ENCODE measurements at places on chromosomes 3 and 15. TPM values are rescaled to one million over a fixed set of nuclear protein-coding genes. Genes with fewer than 3 reads are reported as not detected.

- H3K27ac ChIP-seq: no peak overlapping the region
- no peaks in the 10 kb centered on the region for H3K4me1 ChIP-seq
- no peak overlapping the region for H3K4me3 ChIP-seq
- no peaks in the 10 kb centered on the region for H3K36me3 ChIP-seq
Observed at GRCh38 chr3:142615171-142615570, 19.0 kb downstream of the PLS1 start.

RBP2 gene
- not detected for total RNA-seq

DNA sequence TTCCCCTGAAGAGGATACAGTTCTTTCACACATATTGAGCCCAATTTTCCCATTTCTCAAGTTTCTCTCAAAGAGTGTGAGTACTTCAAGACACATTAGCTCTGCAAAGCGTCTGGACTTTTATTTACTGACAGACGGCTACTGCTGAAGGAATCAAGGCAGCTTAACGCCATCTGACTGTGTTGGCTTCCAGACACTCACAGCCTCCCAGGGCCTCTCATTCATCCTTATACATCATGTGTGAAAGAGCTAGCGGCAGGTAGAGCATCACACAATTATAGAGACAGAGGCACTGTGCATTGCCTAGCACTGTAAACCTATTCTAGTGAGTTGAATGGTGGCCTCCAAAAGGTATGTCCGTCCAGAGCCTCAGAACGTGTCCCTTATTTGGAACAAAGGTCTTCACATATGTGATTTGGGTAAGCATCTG, 284.1 kb upstream of the STT3B start:
- DNase-seq: no peak
- no peak overlapping the region for H3K27ac ChIP-seq
- H3K36me3 ChIP-seq: no peaks in the 10 kb centered on the region
- H3K4me1 ChIP-seq: no peaks in the 10 kb centered on the region
- H3K4me3 ChIP-seq: no peak overlapping the region

GRCh38 chr3:125119752-125120378, 64.1 kb upstream of the HEG1 start:
- no peak overlapping the region for H3K4me3 ChIP-seq
- H3K27ac ChIP-seq: no peak overlapping the region
- H3K4me1 ChIP-seq: peaks cover 21% of the 10 kb centered on the region

GRCh38 chr3:127053026-127053425, 70.1 kb downstream of the PLXNA1 start:
- H3K27me3 ChIP-seq: no peaks in the 10 kb centered on the region
- H3K4me3 ChIP-seq: no peak overlapping the region
- H3K27ac ChIP-seq: no peak overlapping the region
- no peak for DNase-seq
- H3K36me3 ChIP-seq: no peaks in the 10 kb centered on the region

GRCh38 chr3:17672506-17672905, 69.9 kb downstream of the TBC1D5 start:
- no peaks in the 10 kb centered on the region for H3K27me3 ChIP-seq
- H3K27ac ChIP-seq: no peak overlapping the region

TERC gene
- total RNA-seq: 2.1 TPM

OR5K2 gene
- not detected for total RNA-seq

GRCh38 chr3:151584566-151584965, 123.7 kb upstream of the IGSF10 start:
- no peaks in the 10 kb centered on the region for H3K27me3 ChIP-seq
- DNase-seq: no peak
- no peak overlapping the region for H3K4me3 ChIP-seq
- no peaks in the 10 kb centered on the region for H3K4me1 ChIP-seq
- H3K36me3 ChIP-seq: no peaks in the 10 kb centered on the region

GRCh38 chr15:43423793-43424192, 52.9 kb downstream of the TUBGCP4 start:
- no peak for DNase-seq
- no peaks in the 10 kb centered on the region for H3K4me1 ChIP-seq
- peaks cover 2% of the 10 kb centered on the region for H3K36me3 ChIP-seq
- no peaks in the 10 kb centered on the region for H3K27me3 ChIP-seq

DNA sequence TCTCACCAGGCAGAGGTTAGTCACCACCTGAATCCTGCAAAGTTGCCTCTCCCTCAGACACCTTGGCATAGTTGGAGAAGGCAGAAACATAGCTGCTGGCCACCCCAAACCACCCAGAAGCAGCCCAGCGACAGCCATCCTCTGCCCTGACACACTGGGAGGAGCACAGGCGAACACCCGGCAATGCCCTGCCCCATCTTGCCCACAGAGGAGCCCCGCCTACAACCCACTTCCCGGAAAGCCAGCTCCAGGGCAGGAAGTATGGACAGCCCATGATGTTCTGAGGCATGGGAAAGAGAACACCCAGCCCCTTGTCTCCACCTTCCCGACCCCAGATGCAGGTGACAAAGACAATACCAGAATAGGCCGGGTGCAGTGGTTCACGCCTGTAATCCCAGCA, 12.6 kb upstream of the SHISA5 start:
- no peak overlapping the region for H3K27ac ChIP-seq
- H3K4me3 ChIP-seq: no peak overlapping the region
- DNase-seq: no peak
- H3K36me3 ChIP-seq: no peaks in the 10 kb centered on the region

GRCh38 chr3:100169201-100169920, 55.1 kb upstream of the FILIP1L start:
- no peak overlapping the region for H3K4me3 ChIP-seq
- H3K4me1 ChIP-seq: no peaks in the 10 kb centered on the region
- H3K27me3 ChIP-seq: no peaks in the 10 kb centered on the region

GRCh38 chr3:31876331-31876730, 104.7 kb downstream of the OSBPL10 start:
- peaks cover 2% of the 10 kb centered on the region for H3K36me3 ChIP-seq
- H3K4me1 ChIP-seq: no peaks in the 10 kb centered on the region
- H3K4me3 ChIP-seq: no peak overlapping the region

- H3K4me1 ChIP-seq: no peaks in the 10 kb centered on the region
- DNase-seq: no peak
- H3K27me3 ChIP-seq: no peaks in the 10 kb centered on the region
- H3K36me3 ChIP-seq: no peaks in the 10 kb centered on the region
- no peak overlapping the region for H3K4me3 ChIP-seq
- no peak overlapping the region for H3K27ac ChIP-seq
Observed at GRCh38 chr3:165983284-165983683, 146.1 kb upstream of the BCHE start.

- DNase-seq: no peak
- no peak overlapping the region for H3K27ac ChIP-seq
- H3K4me3 ChIP-seq: no peak overlapping the region
- no peaks in the 10 kb centered on the region for H3K27me3 ChIP-seq
Observed at GRCh38 chr3:13004376-13004775, 68.9 kb downstream of the IQSEC1 start.

SNTN gene
- not detected for total RNA-seq

PEX5L gene
- not detected for total RNA-seq

GRCh38 chr15:31262901-31263671, 63.5 kb upstream of the KLF13 start:
- no peaks in the 10 kb centered on the region for H3K36me3 ChIP-seq
- no peak overlapping the region for H3K4me3 ChIP-seq
- no peaks in the 10 kb centered on the region for H3K27me3 ChIP-seq
- DNase-seq: peak; percentile 69
- peak overlapping the region; percentile 93 for H3K27ac ChIP-seq
- H3K4me1 ChIP-seq: peaks cover 42% of the 10 kb centered on the region

DNA sequence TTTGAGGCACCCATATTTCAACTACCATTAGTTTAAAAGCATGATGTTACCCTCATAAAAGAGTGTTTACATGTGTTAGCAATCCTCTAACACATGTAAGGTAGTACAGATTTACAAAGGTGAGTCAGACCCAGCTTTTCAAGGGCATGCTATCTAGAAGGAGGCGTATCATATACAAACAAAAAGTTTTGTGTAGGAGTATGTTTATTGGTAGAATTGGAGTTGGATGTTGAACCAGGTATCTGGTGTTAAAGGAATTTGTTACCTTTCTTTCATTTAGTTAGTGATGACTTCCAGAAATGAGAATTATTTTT, 2.4 kb downstream of the HACD3 start:
- no peaks in the 10 kb centered on the region for H3K27me3 ChIP-seq
- no peaks in the 10 kb centered on the region for H3K36me3 ChIP-seq
- no peak for DNase-seq
- peak overlapping the region; percentile 23 for H3K27ac ChIP-seq
- no peak overlapping the region for H3K4me3 ChIP-seq

- peak within 1 kb of the TSS; percentile 68 for H3K4me3 ChIP-seq
- no peaks in the 10 kb centered on the region for H3K27me3 ChIP-seq
- peaks cover 11% of the 10 kb centered on the region for H3K4me1 ChIP-seq
- H3K36me3 ChIP-seq: no peaks in the 10 kb centered on the region
- H3K27ac ChIP-seq: no peak within 1 kb of the TSS
- peak; percentile 82 for DNase-seq
Observed at GRCh38 chr3:158731938-158732855, at the start of gene RARRES1. RARRES1 (minus strand) TSS chr3:158732457; CDS start chr3:158732415, 42 bp downstream.

- peaks cover 5% of the 10 kb centered on the region for H3K4me1 ChIP-seq
- no peaks in the 10 kb centered on the region for H3K27me3 ChIP-seq
- H3K27ac ChIP-seq: no peak overlapping the region
- no peak overlapping the region for H3K4me3 ChIP-seq
- DNase-seq: no peak
Observed at GRCh38 chr3:46916278-46916677, 38.8 kb downstream of the PTH1R start.

DNA sequence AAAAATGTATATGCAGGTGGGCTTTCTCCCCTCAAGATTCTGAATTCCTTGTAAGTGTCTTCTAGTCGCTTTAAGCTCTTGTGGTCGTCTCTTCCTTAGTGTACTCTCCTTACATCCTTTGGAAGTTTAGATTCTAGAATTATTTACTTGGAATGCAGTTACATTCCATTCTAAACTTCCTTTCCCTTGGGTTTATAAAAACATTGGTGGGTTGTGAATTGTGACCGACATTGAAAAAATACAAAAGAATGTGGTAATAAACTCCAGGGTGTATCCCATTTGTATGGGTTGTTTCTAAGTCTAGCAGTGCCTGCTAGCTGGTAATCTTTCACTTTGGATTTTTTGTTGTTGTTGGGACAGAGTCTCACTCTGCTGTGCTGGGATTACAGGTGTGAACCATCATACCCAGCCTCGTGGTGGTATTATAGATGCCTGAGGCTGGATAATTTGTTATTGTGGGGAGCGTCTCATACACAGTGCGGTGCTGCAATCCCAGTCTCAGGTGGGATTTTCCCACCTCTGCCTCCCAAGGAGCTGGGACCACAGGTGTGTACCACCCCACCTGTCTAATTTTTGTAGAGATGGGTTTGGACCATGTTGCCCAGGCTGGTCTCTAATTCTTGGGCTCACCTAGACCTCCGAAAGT, 9.1 kb downstream of the CHD2 start:
- peak; percentile 79 for DNase-seq
- H3K27ac ChIP-seq: peak overlapping the region; percentile 94
- peaks cover 56% of the 10 kb centered on the region for H3K4me1 ChIP-seq
- H3K36me3 ChIP-seq: peaks cover 4% of the 10 kb centered on the region
- H3K27me3 ChIP-seq: no peaks in the 10 kb centered on the region

CPNE9 gene
- total RNA-seq: 0.16 TPM

SFMBT1 gene
- 16.0 TPM for total RNA-seq

DNA sequence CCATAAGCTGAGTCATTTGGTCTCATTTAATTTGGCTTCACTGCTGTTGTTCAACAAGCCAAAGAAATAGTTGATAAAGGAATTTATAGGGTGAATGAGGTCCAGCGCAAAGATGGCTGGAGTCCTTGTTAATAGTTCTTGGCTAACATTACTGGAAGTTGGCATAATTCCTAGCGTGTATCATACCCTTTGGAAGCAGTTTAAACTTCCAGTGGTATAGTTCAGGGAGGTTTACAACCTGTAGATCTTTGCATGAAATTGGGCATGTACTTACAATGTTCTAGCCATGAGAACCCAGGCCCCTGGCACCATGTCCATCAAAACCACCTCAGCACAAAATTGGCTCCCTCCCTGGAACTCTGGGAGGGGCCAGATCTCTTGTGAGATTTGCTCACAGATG, 380.8 kb downstream of the LRTM1 start:
- H3K27ac ChIP-seq: no peak overlapping the region
- no peaks in the 10 kb centered on the region for H3K27me3 ChIP-seq
- H3K4me3 ChIP-seq: no peak overlapping the region
- no peaks in the 10 kb centered on the region for H3K36me3 ChIP-seq
- H3K4me1 ChIP-seq: no peaks in the 10 kb centered on the region
- DNase-seq: no peak

DNA sequence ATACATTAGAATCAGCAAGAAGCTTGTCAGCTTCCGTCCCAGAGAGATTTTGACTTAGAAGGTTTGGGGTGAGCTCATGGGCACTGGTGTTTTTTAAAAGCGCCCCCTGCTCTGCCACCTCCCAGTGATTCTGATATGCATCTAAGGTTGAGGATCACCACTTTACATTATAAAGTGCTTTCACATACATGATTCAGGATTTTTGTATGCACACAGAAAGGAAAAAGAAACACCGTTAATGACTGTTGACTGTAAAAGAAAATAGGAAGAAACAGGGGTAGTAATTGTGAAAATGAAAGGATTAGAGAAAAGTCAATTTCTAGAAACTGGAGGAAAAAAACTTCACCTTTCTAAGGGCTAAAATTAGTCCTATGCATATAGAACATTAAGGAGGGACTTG, 104.9 kb upstream of the ZBED2 start:
- no peak for DNase-seq
- no peaks in the 10 kb centered on the region for H3K36me3 ChIP-seq
- H3K4me3 ChIP-seq: no peak overlapping the region

GRCh38 chr3:111668888-111669488, 73.8 kb upstream of the ZBED2 start:
- no peak overlapping the region for H3K27ac ChIP-seq
- no peaks in the 10 kb centered on the region for H3K4me1 ChIP-seq
- no peak overlapping the region for H3K4me3 ChIP-seq

SLC22A13 gene
- 0.16 TPM for total RNA-seq

FAM81A gene
- total RNA-seq: 10.4 TPM

GRCh38 chr3:119173325-119173724, at the start of gene UPK1B:
UPK1B (plus strand) TSS chr3:119173598; CDS start chr3:119186742, 13,144 bp downstream.
- H3K27me3 ChIP-seq: no peaks in the 10 kb centered on the region
- H3K4me1 ChIP-seq: no peaks in the 10 kb centered on the region
- no peaks in the 10 kb centered on the region for H3K36me3 ChIP-seq
- no peak within 1 kb of the TSS for H3K27ac ChIP-seq
- no peak within 1 kb of the TSS for H3K4me3 ChIP-seq

DNA sequence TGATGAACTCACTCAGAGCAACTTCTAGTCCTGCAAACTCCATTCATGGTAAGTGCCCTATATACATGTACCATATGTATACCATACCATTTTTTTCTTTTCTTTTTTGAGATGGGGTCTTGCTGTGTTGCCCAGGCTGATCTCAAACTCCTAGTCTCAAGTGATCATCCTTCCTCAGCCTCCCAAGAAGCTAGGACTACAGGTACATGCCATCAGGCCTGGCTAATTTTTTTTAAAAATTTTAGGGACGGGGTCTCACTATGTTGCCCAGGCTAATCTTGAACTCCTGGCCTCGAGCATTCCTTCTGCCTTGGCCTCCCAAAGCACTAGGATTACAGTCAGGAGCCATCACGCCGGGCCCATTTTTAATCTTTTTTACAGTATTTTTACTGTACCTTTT, 67.3 kb upstream of the MFGE8 start:
- no peak overlapping the region for H3K4me3 ChIP-seq
- H3K27me3 ChIP-seq: no peaks in the 10 kb centered on the region
- H3K27ac ChIP-seq: no peak overlapping the region
- no peaks in the 10 kb centered on the region for H3K36me3 ChIP-seq

LRRC34 gene
- total RNA-seq: 4.0 TPM

- H3K27me3 ChIP-seq: no peaks in the 10 kb centered on the region
- no peaks in the 10 kb centered on the region for H3K4me1 ChIP-seq
- H3K27ac ChIP-seq: no peak overlapping the region
- H3K36me3 ChIP-seq: no peaks in the 10 kb centered on the region
- DNase-seq: peak; percentile 73
Observed at GRCh38 chr3:72329354-72329753, 518.9 kb downstream of the SHQ1 start.

TTC14 gene
- 52.8 TPM for total RNA-seq

GP5 gene
- 0.22 TPM for total RNA-seq

Measured in kidney (tissue), 22 donors.